ENCODE measurements at places on chromosomes 2 and 18.
A peak's percentile ranks its signal among the peaks of the same experiment; 100 is the strongest.

- no peak for DNase-seq
Observed at GRCh38 chr2:151733771-151734672, at the start of gene NEB. NEB (minus strand) TSS chr2:151734476; CDS start chr2:151733156, 1,320 bp downstream.

DNA sequence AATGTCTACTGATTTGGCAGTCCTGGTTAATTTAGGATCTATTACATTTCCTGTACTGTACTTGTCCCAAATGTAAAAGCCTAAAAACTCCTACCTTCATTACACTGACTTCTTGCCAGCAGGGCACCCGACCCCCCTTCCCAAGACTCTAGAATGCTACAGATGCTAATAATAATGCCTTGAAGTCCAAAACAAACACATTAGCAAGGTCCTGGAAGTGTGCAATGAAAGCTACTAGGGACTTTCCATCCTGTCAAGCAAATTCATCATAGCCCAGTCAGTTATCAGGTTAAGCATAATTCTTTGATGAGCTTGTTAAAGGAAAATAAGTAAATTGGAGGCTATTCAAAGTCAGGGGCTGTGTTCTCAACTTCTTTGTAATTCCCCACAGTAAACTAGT is 115.3 kb upstream of the RBBP8 start:
- no peak for DNase-seq

- no peak for DNase-seq
Observed at GRCh38 chr2:111118981-111119821, 1.5 kb upstream of the BCL2L11 start.

DNA sequence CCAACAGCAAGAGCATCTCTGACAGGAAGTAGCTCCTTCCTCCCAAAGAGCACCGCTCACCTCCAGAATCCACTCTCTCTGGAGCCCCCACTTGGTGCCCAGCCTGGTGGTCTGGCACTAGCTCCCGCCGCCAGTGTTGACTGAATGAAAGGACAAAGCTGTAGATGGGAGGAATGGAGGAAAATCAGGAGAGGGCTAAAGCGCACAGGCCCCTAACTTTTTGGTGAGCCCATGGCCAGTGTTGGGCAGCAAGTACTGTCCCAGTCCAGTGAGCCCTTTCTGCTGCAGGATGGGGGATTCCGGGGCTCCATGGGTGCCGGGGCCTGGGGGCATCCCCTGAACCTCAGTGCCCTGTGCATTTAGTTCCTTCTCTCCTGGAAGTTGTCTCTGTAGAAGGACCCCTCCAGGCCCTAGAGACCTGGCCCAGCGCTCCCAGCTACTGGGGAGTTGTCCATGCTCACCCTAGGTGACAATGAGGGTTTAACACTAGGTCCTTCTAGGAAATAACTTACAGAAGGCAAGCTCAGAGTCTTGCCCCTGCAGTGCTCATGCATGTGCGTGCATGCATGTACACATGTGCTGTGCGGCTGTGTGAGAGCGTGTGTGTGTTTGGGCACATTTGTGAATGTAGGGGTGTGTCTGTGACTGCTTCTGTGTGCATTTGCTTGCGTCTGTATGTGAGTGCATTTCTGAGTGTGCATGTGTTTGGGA is 33.6 kb downstream of the GLI2 start:
- no peak for DNase-seq

DNA sequence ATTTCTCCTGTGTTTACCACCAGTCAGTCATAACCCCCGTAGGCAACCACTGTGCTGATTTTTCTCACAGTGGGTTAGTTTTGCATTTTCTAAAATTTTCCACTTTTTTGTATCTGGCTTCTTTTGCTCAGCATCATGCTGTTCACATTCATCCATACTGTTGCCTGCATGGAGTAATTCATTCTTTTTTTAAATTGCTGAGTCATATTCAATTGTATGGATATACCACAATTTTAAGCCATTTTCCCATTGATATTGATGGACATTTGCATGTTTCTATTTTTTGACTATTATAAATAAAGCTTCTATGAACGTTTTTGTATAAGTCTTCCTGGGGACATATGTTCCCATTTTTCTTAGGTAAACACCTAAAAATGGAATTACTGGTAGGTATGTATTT is 40.5 kb downstream of the ASB18 start:
- no peak for DNase-seq

GRCh38 chr2:60554074-60554645 is 706 bp upstream of the BCL11A start:
- peak; percentile 76 for DNase-seq

GRCh38 chr18:49814147-49814499 is 790 bp upstream of the ACAA2 start:
- peak; percentile 72 for DNase-seq

DNA sequence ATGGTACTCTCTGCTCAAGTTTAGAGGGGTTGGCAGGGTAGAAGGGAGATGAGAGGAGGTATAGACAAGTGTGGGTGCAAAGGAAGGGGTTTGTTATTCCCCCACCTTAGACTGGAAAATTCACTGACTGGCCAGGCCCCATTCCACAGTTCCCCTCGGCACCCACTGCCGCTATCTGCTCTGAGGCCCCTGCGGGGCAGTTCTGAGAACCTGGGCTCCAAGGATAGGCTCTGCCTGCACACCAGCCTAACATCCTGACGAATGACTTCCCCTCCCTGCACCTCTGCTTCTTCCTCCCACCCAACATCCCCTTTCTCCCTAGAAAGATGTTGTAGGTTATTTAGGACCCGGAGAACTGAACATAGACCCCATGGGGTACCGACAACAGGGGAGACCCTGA is 303.9 kb upstream of the HDAC4 start:
- no peak for DNase-seq

Measured in KBM-7 (cell line).